ENCODE measurements at places on chromosomes 3 and 15. TPM values are rescaled to one million over a fixed set of nuclear protein-coding genes. Genes with fewer than 3 reads are reported as not detected.

Gene ACP3
- total RNA-seq = 0.62 TPM

DNA sequence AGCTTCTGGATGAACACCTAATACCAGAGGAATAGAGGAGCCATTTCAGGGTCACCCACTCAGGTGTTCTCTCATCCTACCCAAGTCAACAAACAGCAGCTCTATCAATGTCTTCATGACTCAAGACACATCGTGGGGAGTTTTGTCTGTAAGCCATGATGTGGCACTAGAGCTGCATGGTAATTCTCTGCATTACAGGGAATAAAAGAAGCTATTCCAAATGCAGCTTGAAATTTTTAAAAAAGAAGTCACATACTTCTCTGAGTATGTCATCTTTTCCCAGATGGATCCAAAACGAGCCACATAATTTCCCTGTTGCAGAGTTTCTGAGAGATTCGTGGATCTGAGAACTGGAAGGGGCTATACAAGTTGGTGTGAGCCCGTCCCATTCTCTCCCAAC, 6.1 kb upstream of the THSD4 start:
- DNase-seq = no peak

- DNase-seq = no peak
Observed at GRCh38 chr3:150547045-150547741, 606 bp downstream of the EIF2A start.

Gene CFAP161
- not detected for total RNA-seq

Gene RMDN3
- 14.2 TPM for total RNA-seq

GRCh38 chr15:65791335-65792137, 557 bp downstream of the DENND4A start:
- peak; percentile 80 for DNase-seq

Gene EAF2
- 5.5 TPM for total RNA-seq

Measured in H7 (cell line).